Stimulated activated CD4-positive, alpha-beta T cell treated with anti-CD3 and anti-CD28 coated beads, Interleukin-1b, Interleukin-23, amount 100 ng/mL, for 1 hour (primary cell): ENCODE measurements at places on chromosomes 7 and 10.

DNA sequence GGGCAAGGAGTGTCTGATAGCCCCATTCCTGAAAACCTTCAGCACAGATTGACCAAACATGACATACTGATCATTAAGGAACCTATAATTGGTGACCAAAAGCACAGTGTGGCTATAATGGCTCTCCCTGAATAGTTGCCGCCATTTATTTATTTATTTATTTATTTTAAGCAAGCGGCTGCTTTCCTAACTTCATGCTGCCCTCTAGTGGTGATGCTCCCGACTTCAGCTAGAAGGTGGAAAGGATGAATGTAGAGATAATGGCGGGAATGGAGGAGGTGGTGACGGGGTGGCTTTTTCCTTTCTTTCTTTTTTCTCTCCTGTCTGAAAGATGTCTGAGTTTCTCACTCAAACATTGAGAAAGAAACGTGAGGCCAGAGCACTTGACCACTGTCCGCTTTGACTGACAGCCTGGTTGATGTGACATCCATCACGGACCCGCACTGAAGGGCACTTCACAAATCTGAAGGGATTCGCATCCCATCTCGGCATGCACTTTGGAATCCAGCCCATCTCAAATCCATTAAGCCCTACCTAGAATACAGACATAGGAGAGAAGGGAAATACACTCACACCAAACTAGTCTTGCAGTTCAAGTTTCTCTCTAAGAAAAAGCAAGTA is 1090.1 kb downstream of the KCNMA1 start:
- DNase-seq: no peak

GRCh38 chr10:124250506-124250905 is 157.1 kb upstream of the CHST15 start:
- no peak for DNase-seq

- no peak for DNase-seq
These were observed 783 bp downstream of the ANLN start for GRCh38 chr7:36390199-36391090.

DNA sequence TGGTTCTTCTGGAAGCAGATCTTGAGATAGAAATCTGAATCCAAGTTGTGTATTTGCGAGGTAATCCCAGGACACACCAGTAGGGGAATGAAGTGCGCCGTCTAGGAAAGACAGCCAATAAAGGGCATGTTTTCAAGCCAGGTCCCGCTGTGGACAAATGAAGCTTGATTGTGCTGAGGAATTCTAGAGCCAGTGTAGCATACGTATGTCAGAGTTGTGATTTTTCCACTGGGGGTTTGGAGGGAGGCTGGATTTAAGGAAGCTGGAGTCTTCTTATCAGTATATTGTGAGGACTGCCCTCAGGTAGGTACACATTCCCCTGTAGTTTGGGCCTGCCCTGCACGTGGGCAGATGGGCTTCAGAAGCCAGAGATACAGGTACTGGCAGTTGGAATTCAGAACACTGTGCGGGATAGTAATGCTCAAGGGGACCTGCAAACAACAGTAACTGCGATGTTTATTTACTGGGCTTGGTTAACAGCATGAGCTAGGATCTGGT is 50.9 kb downstream of the GALNT11 start:
- DNase-seq: no peak

DNA sequence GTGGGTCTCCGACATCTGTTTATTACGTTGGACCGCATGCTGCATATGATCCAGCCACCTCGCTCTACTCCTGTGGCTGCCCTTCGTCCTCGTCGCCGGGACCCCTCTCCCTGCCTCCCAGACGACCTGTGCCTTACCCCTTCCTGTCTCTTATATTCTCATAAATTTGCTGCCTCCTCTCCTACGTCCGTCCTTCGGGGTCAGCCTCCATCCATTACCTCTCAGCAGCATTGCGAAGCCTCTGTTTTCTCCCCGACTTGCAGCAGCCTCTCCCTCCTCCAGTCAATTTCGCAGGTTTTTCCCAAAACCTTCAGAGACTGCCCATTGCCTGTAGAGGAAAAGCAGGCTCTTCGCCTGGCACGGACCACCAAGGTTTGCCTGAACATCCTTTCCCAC is 39.4 kb upstream of the LEP start:
- DNase-seq: no peak

DNA sequence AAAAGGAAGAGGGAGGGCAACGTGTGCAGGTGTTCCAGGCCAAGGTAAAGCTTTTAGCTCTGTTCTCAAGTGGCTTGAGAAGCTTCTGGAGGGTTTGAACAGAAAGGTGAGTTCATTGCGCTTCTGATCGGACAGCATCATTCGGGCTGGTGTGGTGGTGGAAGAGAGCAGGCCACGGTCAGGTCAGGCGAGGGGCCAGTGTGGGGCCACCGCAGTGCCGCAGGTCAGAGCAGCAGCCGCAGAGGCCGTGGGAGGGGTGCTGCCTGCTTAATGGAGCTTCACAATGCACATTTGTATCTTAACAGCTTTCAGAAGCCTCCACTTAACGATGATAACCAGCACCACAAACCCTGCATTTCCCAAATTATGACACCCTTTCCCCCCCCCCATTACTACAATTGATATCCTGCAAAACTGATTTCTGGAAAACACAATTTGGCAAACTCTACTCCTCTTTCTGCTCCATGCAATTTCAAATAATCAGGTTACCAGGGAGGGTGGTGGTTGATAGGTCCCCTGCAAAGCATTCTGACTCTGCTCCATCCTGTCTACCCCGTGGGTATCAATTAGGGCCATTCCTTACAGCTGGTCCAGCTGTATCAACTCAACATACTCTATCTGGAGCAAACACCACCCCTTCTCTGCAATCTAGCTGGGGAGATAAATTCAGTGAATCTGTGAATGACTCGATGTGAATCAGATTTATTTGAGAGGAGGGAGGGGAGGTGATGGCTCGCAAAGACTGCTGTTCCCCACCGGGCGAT is 162.9 kb downstream of the ACTR3B start:
- no peak for DNase-seq

DNA sequence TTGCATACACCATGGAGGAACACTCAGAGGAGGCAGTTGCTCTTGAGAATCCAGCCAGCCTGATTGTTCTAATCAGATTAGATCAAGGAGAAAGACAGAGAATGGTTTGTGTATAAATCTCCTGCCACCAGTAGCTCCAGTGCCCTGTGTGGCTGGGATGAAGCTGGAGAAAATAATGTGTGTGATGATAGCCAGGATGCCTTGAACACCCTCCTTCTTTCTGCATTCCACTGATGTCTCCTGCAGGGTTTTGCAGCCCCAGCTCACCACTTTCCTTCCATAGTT is 614.7 kb upstream of the FOXK1 start:
- no peak for DNase-seq

- no peak for DNase-seq
These were observed 68.4 kb downstream of the FOXL3 start for GRCh38 chr7:358352-358751.

DNA sequence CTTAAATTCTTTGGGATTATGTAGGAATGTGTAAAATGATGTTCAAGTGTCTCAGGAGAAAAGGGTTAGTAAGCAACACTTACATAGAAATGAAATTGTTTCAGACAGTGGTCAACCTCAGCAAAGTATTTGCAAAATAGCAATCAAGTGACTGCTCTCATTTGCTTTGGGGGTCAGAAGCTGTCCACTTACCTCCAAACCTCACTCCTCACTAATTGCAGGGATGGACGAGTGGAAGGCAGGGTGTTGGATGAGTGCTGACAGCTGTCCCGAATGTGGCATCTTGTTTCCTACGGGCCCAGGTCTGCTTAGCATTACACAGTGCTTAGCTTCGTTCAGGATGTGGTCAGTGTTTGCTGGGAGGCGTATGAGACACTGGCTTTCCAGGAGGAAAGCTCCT is 437.0 kb downstream of the SUGCT start:
- no peak for DNase-seq

DNA sequence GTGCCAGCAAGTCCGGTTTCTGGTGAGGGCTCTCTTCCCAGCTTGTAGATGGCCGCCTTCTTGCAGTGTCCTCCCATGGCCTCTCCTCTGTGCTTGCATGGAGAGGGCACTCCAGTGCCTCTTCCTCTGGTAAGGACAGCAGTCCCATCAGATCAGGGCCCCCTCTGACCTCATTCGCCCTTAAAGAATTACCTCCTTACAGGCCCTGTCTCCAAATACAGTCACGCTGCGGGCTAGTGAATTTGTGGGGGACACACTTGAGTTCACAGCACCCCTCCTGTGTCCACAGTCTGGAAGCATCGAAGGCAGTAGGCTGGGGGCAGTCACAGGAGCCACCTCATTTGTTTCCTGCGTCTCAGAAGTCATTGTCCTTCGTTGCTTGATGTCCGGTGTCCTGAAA is 54.6 kb downstream of the LHPP start:
- no peak for DNase-seq

DNA sequence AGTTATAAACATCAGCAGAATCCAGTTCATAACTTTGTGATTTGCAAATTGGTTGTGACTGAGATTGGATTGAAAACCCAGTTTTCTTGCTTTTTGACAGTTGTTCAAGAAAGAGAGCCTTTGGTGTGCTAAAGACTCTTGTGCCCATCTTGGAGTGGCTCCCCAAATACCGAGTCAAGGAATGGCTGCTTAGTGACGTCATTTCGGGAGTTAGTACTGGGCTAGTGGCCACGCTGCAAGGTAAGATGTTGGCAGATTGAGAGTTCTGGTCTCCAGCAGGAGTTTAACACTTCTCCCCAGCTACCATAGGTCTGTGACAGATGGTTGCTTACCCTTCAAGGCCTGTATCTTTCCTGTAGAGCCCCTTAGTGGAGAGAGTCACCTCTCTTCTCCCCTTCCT is 2.6 kb downstream of the SLC26A4 start:
- DNase-seq: no peak

DNA sequence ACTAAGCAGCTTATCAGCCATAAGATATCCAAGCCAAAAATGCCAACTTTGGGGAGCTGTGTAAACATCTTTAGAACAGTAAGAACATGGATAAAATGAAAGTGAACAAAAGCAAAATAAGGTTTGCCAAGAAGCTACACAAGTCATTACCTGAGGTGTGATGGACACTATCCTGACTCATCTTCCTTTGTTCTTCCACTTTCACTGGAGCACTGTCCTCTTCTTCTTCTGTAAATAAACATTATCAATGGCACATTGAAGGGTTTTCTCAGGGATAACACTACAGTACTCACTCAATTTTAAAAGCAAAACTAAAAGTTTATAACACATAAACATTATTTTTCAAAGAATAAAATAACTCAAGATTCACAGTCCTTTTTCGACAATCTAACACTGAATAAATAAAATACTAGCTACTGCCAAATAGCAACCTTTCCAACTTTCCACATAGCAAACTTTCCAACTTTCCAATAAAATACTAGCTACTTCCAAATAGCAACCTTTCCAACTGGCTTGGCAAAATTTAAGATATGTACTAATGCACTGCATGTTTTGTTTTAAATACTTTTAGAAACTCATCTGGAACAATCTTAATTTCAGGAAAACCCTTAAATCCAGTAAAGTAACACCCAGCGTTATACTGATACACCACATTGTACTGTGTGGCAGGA is 174.1 kb downstream of the SKAP2 start:
- no peak for DNase-seq

GRCh38 chr10:55668326-55668922 is 692.6 kb downstream of the ZWINT start:
- DNase-seq: no peak

GRCh38 chr10:86017841-86018734 is 348.5 kb downstream of the GRID1 start:
- no peak for DNase-seq

DNA sequence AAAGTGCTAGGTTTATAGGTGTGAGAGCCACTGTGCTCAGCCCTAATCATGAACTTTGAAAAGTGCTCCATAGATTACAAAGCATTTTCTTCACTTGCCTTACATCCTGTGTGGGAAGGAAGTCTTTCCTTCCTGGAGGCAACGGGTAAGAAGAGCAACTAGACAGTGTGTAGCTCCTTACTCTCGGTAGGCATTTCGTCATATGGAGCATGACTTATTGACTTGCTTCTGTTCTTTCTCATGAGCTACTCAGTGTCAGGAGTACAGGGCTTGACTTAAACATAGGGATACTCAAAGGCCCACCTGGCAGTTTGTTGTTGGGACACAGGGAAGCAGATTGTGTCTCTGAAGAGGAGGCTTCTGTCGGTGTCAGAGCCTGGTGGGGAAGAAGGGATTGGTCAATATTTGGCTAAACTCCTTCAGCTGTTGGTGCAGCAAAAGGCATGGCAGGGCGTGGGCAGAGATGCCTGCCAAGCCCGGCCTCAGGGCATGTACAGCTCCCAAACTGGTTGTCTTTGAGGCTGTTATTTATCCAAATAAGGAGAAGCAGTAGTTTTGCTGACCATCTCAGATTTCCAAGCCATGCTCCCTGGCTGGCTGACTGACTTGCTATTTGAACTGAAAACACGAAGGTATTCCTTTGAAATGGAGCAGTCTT is 248.9 kb downstream of the KIAA1217 start:
- DNase-seq: no peak

- no peak for DNase-seq
These were observed 9.1 kb downstream of the CREB3L2 start for GRCh38 chr7:137992550-137993394.

GRCh38 chr10:32906595-32906994 is 51.4 kb downstream of the ITGB1 start:
- no peak for DNase-seq

DNA sequence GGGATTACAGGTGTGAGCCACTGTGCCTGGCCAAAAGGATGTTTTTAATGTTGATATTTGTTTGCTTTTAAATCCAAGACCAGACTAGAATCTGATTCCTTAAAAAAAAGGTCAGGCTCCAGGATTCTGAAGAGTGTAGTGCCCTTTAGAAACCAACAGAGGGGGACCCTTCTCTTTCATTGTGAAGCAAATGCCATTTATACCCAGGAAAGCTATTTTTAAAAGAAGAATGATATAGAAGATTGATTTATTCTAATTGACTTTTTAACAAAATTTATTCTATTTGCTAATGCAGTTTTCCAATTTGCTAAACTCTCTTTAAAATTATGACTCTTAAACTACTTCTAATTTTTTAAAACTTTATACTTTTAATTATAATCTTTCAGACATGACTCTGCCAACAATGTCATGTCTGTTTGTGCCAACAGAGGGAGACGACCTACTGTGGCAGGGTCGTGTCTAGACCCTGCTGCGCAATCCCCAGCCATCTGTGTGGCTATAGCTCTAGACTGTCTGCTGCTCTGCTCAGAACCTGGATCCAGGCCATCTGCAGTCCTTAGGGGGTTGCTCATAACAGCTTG is 201.0 kb upstream of the IMMP2L start:
- DNase-seq: no peak

DNA sequence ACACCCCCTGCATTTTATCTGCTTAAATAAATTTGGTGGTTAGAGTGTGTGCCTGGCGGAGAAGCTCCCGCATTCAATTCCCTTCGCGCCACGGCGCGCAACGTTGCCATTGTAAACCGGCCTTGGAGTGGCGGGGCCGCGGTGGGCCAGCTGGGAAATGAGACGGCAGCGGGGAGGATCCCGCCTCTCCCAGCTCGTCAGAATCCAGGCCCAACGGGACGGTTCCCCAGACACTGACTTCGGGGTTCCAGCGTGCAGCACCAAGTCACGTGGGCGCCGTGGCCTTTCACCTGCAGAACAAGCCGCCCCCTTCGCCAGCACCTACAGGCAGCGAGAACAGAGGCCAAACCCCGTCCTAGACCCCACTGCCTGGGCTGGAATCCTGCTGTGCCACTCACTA is 103.4 kb downstream of the GRID1 start:
- DNase-seq: no peak
